ENCODE measurements at places on chromosomes 11 and 22. TPM values are rescaled to one million over a fixed set of nuclear protein-coding genes. Genes with fewer than 3 reads are reported as not detected.

Gene SYT9
- under 0.01 TPM for total RNA-seq

Gene CNTN5
- total RNA-seq: under 0.01 TPM

Gene MS4A2
- total RNA-seq: not detected

Gene CEP126
- total RNA-seq: 0.97 TPM

Gene ABTB2
- total RNA-seq: 3.9 TPM

Gene CYP2D6
- under 0.01 TPM for total RNA-seq

Gene HORMAD2
- not detected for total RNA-seq

Gene ST13
- 190 TPM for total RNA-seq

Gene GSTT2B
- 1.9 TPM for total RNA-seq

Gene FANCF
- total RNA-seq: 8.7 TPM

Gene PANX3
- total RNA-seq: not detected

Gene PLEKHB1
- not detected for total RNA-seq

Gene INTS4
- total RNA-seq: 37.1 TPM

Gene OR52E8
- total RNA-seq: not detected

Gene PAX6
- total RNA-seq: not detected

Gene MICALL1
- 47.9 TPM for total RNA-seq

Gene PGM2L1
- 2.6 TPM for total RNA-seq

Gene BLID
- 6.0 TPM for total RNA-seq

Gene MMP8
- total RNA-seq: under 0.01 TPM

Gene MAJIN
- total RNA-seq: not detected

Gene OR51I1
- total RNA-seq: not detected

Gene WNT7B
- total RNA-seq: 0.64 TPM

Gene SLC22A12
- total RNA-seq: not detected

Gene CHRM1
- total RNA-seq: not detected

Gene PGA5
- total RNA-seq: not detected

Gene SLC22A6
- total RNA-seq: not detected

Gene CADM1
- total RNA-seq: 15.5 TPM

Gene DDIAS
- 1.9 TPM for total RNA-seq

Gene SNU13
- total RNA-seq: 73.8 TPM

Gene SYT13
- total RNA-seq: not detected

Gene MUC6
- not detected for total RNA-seq

Gene OR4P4
- total RNA-seq: not detected

Gene VSTM5
- 0.97 TPM for total RNA-seq

Gene PARVA
- total RNA-seq: 76.4 TPM

Gene IGLL5
- total RNA-seq: not detected

Gene TIMM10B
- total RNA-seq: 49.7 TPM

Gene MCAT
- 13.8 TPM for total RNA-seq

Gene PARVB
- 30.9 TPM for total RNA-seq

Gene OR52H1
- 0.86 TPM for total RNA-seq
